ENCODE measurements at places on chromosomes 13 and 19. TPM values are rescaled to one million over a fixed set of nuclear protein-coding genes. Genes with fewer than 3 reads are reported as not detected.

RXFP2 gene
- total RNA-seq: 0.06 TPM

CYP2F1 gene
- total RNA-seq: not detected

IGFL3 gene
- total RNA-seq: not detected

NANOS3 gene
- total RNA-seq: not detected

TEX29 gene
- not detected for total RNA-seq

LILRA1 gene
- not detected for total RNA-seq

OR7C1 gene
- total RNA-seq: not detected

Data from NCI-H460 (cell line).